ENCODE measurements at places on chromosomes 5 and 9.

DNA sequence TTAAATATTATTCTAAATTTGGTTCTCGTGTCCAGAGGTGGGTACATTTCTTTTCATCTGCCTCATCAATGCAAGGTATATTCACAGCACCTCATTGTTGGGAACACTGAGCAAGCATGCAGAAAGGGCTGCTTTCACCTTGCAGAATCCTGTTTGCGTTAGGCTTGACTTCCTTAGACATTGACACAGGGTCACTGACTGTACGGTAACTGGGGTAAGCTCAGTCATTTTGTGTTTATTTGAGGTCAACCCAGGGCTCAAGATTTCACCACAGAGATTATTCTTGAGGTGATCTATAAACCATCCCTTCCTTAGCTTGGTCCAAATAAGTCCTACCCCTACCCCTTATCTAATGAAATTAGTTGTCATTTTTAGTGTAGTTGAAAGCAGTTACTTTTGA is 1.7 kb upstream of the PTPDC1 start:
- no peak for DNase-seq

- DNase-seq: no peak
These were observed 24.6 kb downstream of the RAPGEF6 start for GRCh38 chr5:131610198-131611063.

DNA sequence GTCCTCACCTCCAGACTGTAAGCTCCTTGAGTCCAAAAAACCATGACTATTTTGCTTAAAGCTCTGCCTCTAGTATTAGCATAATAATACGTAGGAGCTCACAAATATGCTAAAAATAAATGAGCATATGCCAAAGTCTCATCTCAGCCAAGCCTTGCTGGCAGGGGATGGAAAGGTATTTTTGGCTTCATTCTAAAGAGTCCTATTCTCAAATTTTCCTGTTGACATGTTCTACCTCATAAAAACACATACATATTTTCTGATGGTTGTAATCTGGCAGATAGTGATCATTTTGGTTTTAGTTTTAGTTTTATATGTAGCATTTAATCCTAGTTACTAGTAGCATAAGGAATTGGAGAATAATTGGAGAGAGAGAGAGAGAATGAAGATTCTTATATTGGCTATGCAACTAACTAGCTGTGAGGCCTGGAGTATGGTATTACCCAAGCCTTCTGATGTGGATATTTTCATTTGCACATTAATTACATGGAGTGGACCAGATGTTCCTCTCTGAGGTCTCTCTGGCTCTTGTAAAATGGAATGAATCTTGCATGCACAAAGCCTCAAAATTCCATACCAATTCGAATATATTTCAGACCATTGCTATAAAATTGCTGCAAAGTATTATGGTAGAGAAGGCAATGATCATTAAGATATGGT is 55.8 kb downstream of the PIP5K1B start:
- no peak for DNase-seq

GRCh38 chr9:16000811-16001210 is 448.0 kb downstream of the CCDC171 start:
- DNase-seq: no peak

GRCh38 chr5:54325610-54326311 is 15.4 kb upstream of the ARL15 start:
- no peak for DNase-seq

DNA sequence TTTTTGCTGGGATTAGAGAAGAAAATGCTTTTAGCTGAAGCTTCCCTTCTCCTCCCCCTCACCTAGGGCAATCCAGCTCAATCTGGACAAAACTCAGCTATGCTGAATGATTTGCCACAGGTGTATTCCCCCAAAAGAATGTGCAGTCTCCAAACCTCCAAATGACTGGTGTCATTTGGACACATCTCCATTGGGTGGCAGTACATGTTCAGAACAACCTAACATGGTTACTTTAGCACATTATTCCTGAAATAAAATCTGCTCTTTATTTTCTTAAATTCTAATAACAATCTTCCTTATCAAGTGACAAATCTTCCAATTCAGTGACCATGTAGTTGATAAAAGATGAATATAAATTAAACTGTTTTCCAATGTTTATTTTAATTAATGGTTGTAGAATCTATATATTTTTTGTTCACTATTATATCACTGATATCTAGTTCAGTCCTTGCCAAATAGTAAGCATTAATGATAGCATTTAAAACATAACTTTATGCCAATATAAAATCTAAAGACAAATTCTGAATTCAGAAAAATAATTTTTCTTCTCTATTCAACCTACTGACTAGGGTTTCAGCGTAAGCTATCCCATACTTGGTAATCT is 61.3 kb upstream of the MOCS2 start:
- peak; percentile 13 for DNase-seq

DNA sequence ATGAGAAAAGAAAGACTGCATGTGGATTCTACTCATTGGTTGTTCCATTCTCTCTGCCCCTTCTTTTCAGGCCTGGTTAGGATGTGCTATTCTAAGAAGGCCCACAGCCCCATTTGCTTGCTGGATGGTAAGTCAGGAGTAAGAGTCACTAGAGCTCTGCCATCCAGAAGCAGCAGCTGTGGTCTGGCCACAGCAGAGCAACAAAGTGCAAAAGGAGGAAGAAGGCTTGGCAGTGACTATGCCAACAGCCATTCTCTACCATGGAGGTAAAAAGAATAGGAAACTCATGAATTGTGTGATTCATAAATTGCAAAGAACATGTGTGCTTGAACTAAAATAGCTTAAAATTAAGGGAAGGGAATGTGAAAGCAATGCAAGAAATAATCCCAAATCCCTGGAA is 20.9 kb downstream of the KLHL3 start:
- DNase-seq: no peak

All from NCI-H510A treated with DMSO at 0.1 percent for 48 hours (cell line).